ENCODE measurements at places on chromosomes 3 and 15.

DNA sequence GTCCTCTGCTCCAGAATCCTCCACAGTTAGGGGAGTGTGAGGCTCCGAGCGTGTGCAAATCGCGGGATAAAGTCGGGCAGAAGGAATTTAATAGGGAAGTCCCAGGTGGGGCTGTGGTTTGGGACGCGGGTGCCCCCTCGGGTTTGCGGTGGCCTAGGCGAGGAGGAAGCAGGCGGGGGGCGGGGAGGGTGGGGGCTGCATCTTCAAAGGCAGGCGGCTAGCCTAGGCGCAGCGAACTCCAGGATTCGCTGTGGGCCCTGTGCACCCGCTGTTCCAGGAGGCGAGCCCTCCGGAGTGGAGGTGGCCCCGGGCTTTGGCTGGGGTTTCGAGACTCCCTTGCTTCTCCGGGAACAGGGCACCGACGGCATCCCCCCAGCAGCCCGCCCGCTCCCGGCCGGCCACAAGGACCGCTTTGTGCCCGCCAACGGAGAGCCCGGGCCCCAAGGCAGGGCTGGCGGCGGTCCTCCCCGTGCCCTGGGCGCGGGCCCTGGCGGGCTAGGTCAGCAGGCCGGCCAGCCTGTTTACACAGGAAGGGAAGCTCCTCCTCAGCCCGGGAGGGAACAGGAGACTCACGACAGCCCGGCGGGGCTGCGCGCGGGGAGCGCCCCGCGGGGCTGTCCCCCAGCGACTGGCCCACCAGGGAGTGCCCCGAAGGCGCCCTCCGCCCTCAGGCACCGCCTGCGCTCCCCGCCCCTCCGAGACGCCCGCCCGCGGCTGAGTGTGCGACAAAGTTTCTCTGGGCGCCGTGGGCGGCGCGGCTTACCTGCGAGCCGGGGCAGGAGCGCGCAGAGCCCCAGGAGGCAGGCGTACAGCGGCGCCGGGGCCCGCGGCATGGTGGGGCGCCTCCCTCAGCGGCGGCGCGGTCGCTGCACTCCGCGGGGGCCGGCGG is 753 bp downstream of the ITGB5 start:
- H3K4me3 ChIP-seq, result peak overlapping the region; percentile 61
- peaks cover 57% of the 10 kb centered on the region for H3K27me3 ChIP-seq
- H3K36me3 ChIP-seq, result no peaks in the 10 kb centered on the region
- H3K4me1 ChIP-seq, result peaks cover 6% of the 10 kb centered on the region
- peak; percentile 17 for DNase-seq

GRCh38 chr3:101529816-101530685 is 17.0 kb upstream of the SENP7 start:
- H3K36me3 ChIP-seq, result no peaks in the 10 kb centered on the region
- H3K27ac ChIP-seq, result no peak overlapping the region
- no peak overlapping the region for H3K4me3 ChIP-seq
- no peaks in the 10 kb centered on the region for H3K4me1 ChIP-seq
- no peak for DNase-seq
- peaks cover 4% of the 10 kb centered on the region for H3K27me3 ChIP-seq

- peaks cover 5% of the 10 kb centered on the region for H3K4me1 ChIP-seq
- H3K36me3 ChIP-seq, result no peaks in the 10 kb centered on the region
- no peak overlapping the region for H3K4me3 ChIP-seq
- no peak for DNase-seq
These were observed 48.3 kb downstream of the PRTG start for GRCh38 chr15:55694652-55695150.

- no peak for DNase-seq
- H3K27ac ChIP-seq, result no peak overlapping the region
- no peaks in the 10 kb centered on the region for H3K27me3 ChIP-seq
- H3K36me3 ChIP-seq, result no peaks in the 10 kb centered on the region
- no peak overlapping the region for H3K4me3 ChIP-seq
- no peaks in the 10 kb centered on the region for H3K4me1 ChIP-seq
These were observed 83.8 kb upstream of the SUCLG2 start for GRCh38 chr3:67737906-67738865.

GRCh38 chr15:71424765-71425164 is 309.5 kb downstream of the THSD4 start:
- H3K27me3 ChIP-seq, result peaks cover 12% of the 10 kb centered on the region
- no peak overlapping the region for H3K4me3 ChIP-seq
- DNase-seq, result no peak
- no peaks in the 10 kb centered on the region for H3K4me1 ChIP-seq

GRCh38 chr3:126545544-126545943 is 13.2 kb downstream of the C3orf22 start:
- no peaks in the 10 kb centered on the region for H3K4me1 ChIP-seq
- H3K27me3 ChIP-seq, result peaks cover 4% of the 10 kb centered on the region
- H3K27ac ChIP-seq, result no peak overlapping the region
- DNase-seq, result peak; percentile 3
- no peaks in the 10 kb centered on the region for H3K36me3 ChIP-seq
- H3K4me3 ChIP-seq, result no peak overlapping the region

DNA sequence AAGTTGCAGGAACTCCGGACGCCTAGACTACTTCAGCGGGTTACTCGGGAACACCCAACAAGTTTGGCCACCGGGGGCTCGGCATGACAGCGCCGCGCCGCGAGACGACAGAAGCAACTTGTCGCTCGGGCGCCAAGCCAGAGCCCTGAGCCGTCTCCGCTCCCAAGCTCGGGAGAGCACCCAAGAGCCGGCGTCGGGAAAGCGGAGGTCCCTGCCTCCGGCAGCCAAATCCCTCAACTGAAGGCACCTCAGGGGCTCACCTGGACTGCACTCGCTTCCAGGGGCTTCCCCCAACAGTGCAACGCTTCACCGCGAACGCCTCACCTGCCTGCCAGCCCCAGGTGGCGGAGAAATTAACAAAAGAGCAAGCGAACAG is 640 bp downstream of the MB21D2 start:
- peaks cover 21% of the 10 kb centered on the region for H3K4me1 ChIP-seq
- no peaks in the 10 kb centered on the region for H3K36me3 ChIP-seq
- peaks cover 67% of the 10 kb centered on the region for H3K27me3 ChIP-seq
- no peak overlapping the region for H3K27ac ChIP-seq
- no peak for DNase-seq

GRCh38 chr3:167938516-167938915 is 157.2 kb downstream of the GOLIM4 start:
- peaks cover 20% of the 10 kb centered on the region for H3K27me3 ChIP-seq
- H3K4me3 ChIP-seq, result no peak overlapping the region
- no peaks in the 10 kb centered on the region for H3K36me3 ChIP-seq

GRCh38 chr3:72171463-72171881 is 386.5 kb upstream of the PROK2 start:
- DNase-seq, result no peak
- H3K27ac ChIP-seq, result no peak overlapping the region
- H3K4me3 ChIP-seq, result no peak overlapping the region
- H3K4me1 ChIP-seq, result peaks cover 36% of the 10 kb centered on the region
- H3K36me3 ChIP-seq, result no peaks in the 10 kb centered on the region
- H3K27me3 ChIP-seq, result peaks cover 5% of the 10 kb centered on the region

DNA sequence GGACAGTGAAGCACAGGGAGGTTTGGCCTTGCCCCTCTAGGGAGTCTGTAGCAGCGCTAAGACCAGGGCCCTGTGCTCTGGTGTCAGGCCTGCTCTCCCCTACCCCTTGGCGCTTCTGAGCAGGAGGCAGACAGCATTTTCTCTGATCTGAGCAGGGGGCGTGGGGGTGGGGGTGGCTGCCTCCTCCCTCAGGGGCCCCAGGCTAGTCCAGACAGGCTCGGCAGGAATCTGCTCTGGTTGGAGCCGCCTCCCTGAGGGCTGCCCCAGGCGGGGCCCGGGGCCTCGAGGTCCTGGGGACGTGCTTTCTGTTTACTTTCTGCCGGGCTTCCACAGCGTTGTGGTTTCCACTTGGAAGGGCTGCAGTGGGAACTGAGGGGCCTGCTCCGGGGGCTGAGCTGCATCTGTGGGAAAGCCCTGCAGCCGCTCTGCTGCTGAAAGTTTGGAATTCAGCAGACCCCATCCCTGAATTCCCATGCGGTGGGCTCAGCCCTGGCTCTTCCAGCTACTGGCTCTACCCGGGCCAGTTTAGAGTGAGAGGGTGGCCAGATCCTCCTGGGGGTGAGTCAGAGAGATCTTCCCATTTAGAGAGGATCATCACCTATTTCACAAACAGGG is 105.4 kb downstream of the LINGO1 start:
- H3K36me3 ChIP-seq, result no peaks in the 10 kb centered on the region
- no peak overlapping the region for H3K4me3 ChIP-seq
- no peaks in the 10 kb centered on the region for H3K27me3 ChIP-seq
- H3K27ac ChIP-seq, result no peak overlapping the region
- no peaks in the 10 kb centered on the region for H3K4me1 ChIP-seq
